Keratinocyte (primary cell): ENCODE measurements at places on chromosomes 2 and 18. TPM values are rescaled to one million over a fixed set of nuclear protein-coding genes. Genes with fewer than 3 reads are reported as not detected.

NOSTRIN gene
- polyA plus RNA-seq, result not detected in 3 replicates

ZNF385B gene
- 0.05 to 0.17 TPM (median 0.15 TPM) in 3 replicates for polyA plus RNA-seq

MTERF4 gene
- polyA plus RNA-seq, result 25.8 to 29.9 TPM (median 28.5 TPM) in 3 replicates

NPHP1 gene
- polyA plus RNA-seq, result 2.9 to 8.1 TPM (median 3.9 TPM) in 3 replicates

LIMS4 gene
- 0.24 to 0.58 TPM (median 0.25 TPM) in 3 replicates for polyA plus RNA-seq

CDH7 gene
- not detected in 3 replicates for polyA plus RNA-seq

DYNC1I2 gene
- polyA plus RNA-seq, result 194 to 237 TPM (median 205 TPM) in 3 replicates

MYCN gene
- 0.18 TPM in 1 of 3 replicates, not detected in the others for polyA plus RNA-seq

ABCA12 gene
- 6.0 to 19.2 TPM (median 10.9 TPM) in 3 replicates for polyA plus RNA-seq

DUSP2 gene
- polyA plus RNA-seq, result 0.79 to 2.1 TPM (median 1.2 TPM) in 3 replicates

LRATD1 gene
- polyA plus RNA-seq, result 4.3 to 5.4 TPM (median 4.6 TPM) in 3 replicates

ESPNL gene
- polyA plus RNA-seq, result 0.14 to 0.19 TPM (median 0.16 TPM) in 3 replicates

GPBAR1 gene
- 0.10 to 0.18 TPM (median 0.12 TPM) in 3 replicates for polyA plus RNA-seq

GDF7 gene
- not detected in 3 replicates for polyA plus RNA-seq

SLC9A4 gene
- polyA plus RNA-seq, result not detected in 3 replicates

MAP2 gene
- polyA plus RNA-seq, result 11.9 to 27.1 TPM (median 16.2 TPM) in 3 replicates

ALPI gene
- not detected in 3 replicates for polyA plus RNA-seq

SERPINB13 gene
- polyA plus RNA-seq, result 15.5 to 69.8 TPM (median 44.6 TPM) in 3 replicates

FAM110C gene
- 25.1 to 38.0 TPM (median 26.3 TPM) in 3 replicates for polyA plus RNA-seq

TCF23 gene
- not detected in 3 replicates for polyA plus RNA-seq

LTBP1 gene
- 9.2 to 16.7 TPM (median 9.3 TPM) in 3 replicates for polyA plus RNA-seq

OTOF gene
- polyA plus RNA-seq, result not detected in 3 replicates

CD28 gene
- 0.01 TPM in 1 of 3 replicates, not detected in the others for polyA plus RNA-seq

DPP4 gene
- 1.1 to 4.1 TPM (median 1.3 TPM) in 3 replicates for polyA plus RNA-seq

DUSP19 gene
- 0.39 to 1.1 TPM (median 0.73 TPM) in 3 replicates for polyA plus RNA-seq

ACTG2 gene
- 0.12 to 0.18 TPM in 2 of 3 replicates, not detected in the other for polyA plus RNA-seq

CFC1 gene
- polyA plus RNA-seq, result not detected in 3 replicates

RNF103 gene
- 11.0 to 15.7 TPM (median 11.7 TPM) in 3 replicates for polyA plus RNA-seq

ABCG8 gene
- not detected in 3 replicates for polyA plus RNA-seq

ALKAL2 gene
- polyA plus RNA-seq, result not detected in 3 replicates

MOGAT1 gene
- polyA plus RNA-seq, result not detected in 3 replicates

SRD5A2 gene
- polyA plus RNA-seq, result 0.02 to 0.28 TPM (median 0.04 TPM) in 3 replicates

CERKL gene
- polyA plus RNA-seq, result 0.03 to 0.08 TPM in 2 of 3 replicates, not detected in the other

SLC16A14 gene
- 0.34 to 0.97 TPM (median 0.67 TPM) in 3 replicates for polyA plus RNA-seq

EVX2 gene
- polyA plus RNA-seq, result not detected in 3 replicates

SF3B1 gene
- 189 to 322 TPM (median 268 TPM) in 3 replicates for polyA plus RNA-seq

UNC80 gene
- polyA plus RNA-seq, result 0.09 to 0.13 TPM (median 0.10 TPM) in 3 replicates

SEMA4C gene
- 6.9 to 10.2 TPM (median 7.5 TPM) in 3 replicates for polyA plus RNA-seq

NCKAP5 gene
- polyA plus RNA-seq, result 3.0 to 3.6 TPM (median 3.1 TPM) in 3 replicates

CXCR4 gene
- 0.06 to 0.21 TPM (median 0.08 TPM) in 3 replicates for polyA plus RNA-seq

ELOA2 gene
- polyA plus RNA-seq, result not detected in 3 replicates

RAB17 gene
- polyA plus RNA-seq, result 1.4 to 3.7 TPM (median 2.4 TPM) in 3 replicates

MC4R gene
- 0.03 TPM in 1 of 3 replicates, not detected in the others for polyA plus RNA-seq

ZNF521 gene
- 0.02 to 0.09 TPM (median 0.07 TPM) in 3 replicates for polyA plus RNA-seq

ARHGAP25 gene
- 15.9 to 28.6 TPM (median 25.3 TPM) in 3 replicates for polyA plus RNA-seq

LRRTM4 gene
- not detected in 3 replicates for polyA plus RNA-seq

ADAM23 gene
- 1.3 to 3.1 TPM (median 1.8 TPM) in 3 replicates for polyA plus RNA-seq

INPP5D gene
- polyA plus RNA-seq, result 7.5 to 11.2 TPM (median 10.4 TPM) in 3 replicates
